ENCODE measurements at places on chromosomes 5 and 9.

DNA sequence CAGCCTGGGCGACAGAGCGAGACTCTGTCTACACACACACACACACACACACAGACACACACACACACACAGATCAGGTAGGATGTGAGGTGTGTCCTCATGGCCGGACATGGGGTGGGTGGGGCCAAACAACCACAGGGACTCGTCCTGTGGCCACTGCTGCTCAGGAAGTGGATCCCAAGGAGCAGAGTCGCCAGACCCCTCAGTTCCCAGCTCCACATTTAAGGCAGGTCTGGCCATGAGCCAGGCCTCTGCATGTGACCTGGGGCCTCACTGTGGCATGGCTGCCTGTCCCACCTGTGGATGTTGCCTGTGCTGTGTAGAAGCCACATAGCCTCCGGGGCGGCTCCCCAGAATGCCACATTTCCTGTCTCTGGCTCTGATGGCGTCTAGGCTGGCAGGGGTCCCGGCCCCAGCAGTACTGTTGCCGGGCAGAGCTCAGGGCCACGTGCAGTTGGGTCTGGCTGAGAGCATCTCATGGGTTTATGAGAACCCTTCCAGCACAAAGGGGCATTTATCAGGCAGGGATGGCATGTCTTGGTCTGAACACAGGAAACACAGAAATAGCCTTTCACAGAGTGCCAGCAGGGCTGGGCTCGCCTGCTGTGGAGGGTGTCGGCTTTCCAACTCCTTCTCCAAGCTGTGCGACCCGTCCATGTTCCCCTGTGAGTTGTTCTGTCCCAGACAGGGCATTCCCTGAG, 9.9 kb upstream of the NINJ1 start:
- DNase-seq, result no peak

- DNase-seq, result no peak
These were observed 97.0 kb downstream of the TSSK1B start for GRCh38 chr5:113337515-113338415.

DNA sequence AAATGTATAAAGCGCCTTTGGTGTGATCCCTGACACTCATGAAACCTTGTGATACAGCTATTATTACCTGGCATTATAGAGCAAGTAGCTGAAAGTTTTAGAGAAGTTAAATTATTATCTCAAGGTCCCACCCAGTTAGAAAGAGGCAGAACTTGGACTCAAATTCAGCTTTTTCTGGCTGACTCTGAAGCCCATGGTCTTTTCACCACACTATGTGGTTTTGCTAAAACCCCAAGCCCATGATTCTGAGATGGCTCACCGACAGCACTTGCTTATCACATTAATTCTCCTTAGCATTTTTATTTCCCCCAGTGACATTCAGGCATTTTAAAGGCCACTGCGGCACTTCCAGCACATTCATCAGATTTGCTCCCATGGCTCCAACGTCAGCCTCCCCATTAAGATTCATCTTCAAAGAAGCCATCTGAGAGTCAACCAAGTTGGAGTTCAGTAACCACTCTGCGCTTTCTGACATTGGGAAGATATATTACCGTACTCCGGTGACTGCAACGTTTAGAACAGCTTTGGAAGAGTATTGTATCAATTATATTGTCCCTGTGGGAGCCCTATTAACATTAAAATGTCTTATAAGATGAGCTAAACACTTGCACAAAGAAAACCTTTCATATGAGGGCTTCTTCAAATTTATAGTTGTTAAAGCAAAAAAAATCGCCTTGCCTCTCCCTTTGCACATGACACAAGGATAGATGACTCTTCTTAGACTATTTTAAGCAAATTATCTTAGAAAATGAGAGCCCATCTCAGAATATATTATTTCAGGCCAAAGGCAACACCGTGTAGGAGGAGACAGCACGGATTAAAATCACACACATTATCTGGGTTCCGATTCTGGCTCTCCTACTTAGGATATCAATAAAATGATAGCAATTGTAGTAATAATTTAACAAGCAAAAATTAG, 638.1 kb downstream of the ACTL7B start:
- no peak for DNase-seq

- no peak for DNase-seq
These were observed 181.7 kb upstream of the SLC30A5 start for GRCh38 chr5:68911840-68912690.

Data from right atrium auricular region (tissue), 2 donors.